ENCODE measurements at places on chromosomes 13 and 19. TPM values are rescaled to one million over a fixed set of nuclear protein-coding genes. Genes with fewer than 3 reads are reported as not detected.

- peak; percentile 2 for DNase-seq
Measured at GRCh38 chr19:8973501-8974091, 36.6 kb downstream of the MUC16 start.

- peak; percentile 77 for DNase-seq
Measured at GRCh38 chr13:110442930-110443621, 118.4 kb downstream of the RAB20 start.

- no peak for DNase-seq
Measured at GRCh38 chr19:28019371-28019770, 1193.6 kb downstream of the UQCRFS1 start.

Gene TMPRSS9
- not detected for total RNA-seq

GRCh38 chr13:30927595-30927994, 4.9 kb upstream of the TEX26 start:
- no peak for DNase-seq

DNA sequence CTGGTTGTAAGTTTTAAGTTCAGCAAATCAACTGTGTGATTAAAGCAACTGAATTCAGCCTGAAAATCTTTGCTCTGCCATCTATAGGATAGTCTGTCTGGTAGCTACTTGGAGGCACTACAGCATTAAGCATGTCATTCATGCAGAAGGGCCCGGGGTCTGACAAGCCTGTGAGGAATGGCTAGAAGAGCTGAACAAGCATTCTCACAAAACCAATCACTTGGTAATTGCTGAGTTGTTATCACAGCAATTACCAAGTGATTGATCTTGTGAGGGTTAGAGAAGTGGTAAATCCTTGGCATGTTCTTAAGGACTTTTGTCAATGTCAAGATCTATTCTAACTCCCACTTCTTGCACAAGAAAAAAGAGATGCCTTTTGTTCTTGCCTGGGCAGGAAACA, 356.1 kb downstream of the FGF14 start:
- DNase-seq = no peak

GRCh38 chr19:42421591-42422031, 5.6 kb downstream of the LIPE start:
- no peak for DNase-seq

DNA sequence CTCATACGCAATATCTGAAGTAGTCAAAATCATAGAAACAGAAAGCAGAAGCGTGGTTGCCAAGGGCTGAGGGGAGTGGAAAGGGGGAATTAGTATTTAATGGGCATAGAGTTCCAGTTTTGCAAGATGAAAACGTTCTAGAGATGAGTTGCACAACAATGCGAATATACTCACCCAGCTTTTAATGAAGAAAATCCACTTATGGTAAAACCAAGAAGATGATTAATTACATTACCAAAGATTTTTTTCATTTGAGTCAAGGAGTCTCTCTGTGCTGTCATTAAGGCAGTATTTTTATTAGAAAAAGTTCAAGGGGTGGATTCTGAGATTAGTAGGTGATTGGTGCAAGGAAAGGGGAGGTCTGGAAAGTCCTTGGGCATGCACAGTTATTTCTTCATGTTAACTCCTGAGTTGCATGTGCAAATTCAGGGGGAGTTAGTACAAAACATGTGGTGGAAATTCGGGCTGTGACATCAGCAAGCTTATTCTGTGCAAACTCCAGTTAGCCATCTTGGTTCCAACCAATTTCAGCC, 6.9 kb upstream of the CBY2 start:
- DNase-seq = no peak

DNA sequence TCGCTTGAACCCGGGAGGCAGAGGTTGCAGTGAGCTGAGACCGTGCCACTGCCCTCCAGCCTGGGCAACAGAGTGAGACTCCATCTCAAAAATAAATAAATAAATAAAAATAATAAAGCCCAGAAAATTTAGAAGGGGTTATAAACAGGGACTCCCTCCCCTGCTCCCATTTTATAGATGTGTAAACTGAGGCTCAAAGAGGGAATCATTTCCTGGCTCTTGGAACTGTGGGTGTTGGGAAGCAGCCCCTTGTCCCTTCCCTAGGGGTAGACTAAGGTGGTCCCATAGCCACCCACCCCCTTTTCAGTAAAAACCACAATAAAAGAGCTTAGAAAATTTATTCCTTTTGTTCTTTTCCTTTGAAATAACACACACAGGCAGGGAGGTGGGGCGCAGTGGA, 6.2 kb upstream of the SLC25A41 start:
- no peak for DNase-seq

DNA sequence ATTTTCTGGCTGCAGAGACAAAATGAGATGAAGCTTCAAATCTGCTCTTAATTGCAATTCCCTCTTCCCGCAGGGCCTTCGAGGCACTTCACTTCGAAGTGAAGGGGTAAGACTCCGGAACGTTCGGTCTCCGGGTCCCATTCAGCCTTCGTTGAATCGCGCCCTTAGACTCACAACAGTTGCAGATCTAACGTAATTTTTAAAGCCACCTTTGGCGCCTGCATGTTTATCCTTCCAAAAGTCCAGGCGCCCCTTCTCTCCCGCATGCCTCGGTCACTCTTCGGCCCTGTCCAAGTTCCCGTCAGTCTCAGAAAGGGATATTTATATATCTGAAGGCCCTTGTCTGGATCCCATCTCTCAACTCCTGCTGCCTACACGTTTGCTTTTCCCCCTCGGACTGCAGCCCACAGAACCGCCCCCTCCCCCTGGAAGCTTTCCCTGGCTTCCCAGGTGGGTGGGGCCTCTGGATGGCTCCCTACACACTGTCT, 915 bp upstream of the KCTD12 start:
- DNase-seq = no peak

GRCh38 chr13:25973576-25973975, 78.2 kb downstream of the SHISA2 start:
- no peak for DNase-seq

Gene CYP4F2
- not detected for total RNA-seq

Gene TMEM272
- not detected for total RNA-seq

- no peak for DNase-seq
Measured at GRCh38 chr19:3508771-3509535, 2.8 kb downstream of the FZR1 start.

DNA sequence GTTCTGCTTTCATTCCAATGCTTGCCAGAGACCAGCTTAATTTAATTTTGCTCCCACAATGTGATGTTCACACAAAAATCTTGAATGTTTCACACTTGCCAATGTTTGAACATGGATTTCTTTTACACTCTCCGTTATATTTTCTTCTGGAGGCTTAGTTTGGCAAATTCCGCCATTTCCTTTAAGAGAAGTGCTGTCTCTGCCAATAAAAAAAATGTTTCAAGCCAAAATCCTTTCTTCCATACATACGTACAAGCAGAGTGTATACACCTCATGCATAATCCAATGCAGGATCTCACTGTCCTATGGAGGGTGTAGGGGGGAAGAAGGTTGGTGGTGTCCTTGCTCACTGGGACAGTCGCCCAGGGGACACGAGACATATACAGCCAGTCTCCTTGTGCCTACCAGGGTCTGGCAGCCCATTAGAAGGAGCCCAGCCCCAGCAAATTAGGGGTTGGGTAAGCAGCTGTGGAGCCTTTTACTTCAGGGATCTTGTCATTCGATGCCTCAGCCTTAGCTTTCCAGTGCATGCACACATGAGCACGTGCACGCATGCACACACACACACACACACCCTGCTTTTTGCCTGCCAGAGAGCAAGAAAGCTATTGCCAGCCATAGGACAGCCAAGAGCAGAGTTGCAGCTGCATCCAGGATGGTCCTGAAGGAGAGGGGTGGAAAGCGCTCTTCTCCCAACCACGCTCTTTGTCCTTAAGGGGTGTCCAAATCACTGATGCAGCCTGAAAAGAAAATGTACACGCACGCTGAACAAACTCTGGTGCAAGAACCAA, 208.3 kb downstream of the FOXO1 start:
- DNase-seq = no peak

Gene COX6B2
- under 0.01 TPM for total RNA-seq

Gene TSKS
- total RNA-seq = 0.43 TPM

DNA sequence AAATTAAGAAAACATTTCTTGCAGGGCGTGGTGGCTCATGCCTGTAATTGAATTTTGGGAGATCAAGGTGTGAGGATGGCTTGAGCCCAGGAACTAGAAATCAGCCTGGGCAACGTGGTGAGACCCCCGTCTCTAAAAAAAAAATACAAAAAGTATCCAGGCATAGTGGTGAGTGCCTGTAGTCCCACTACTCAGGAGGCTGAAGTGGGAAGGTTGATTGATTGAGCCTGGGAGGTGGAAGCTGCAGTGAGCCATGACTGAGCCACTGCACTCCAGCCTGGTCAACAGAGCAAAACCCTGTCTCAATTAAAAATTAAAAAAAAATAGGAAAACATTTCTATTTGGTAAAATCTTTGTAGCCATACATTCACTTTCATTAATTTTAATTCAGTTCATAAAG, 526.5 kb downstream of the PCDH9 start:
- DNase-seq = no peak

Gene SPACA4
- total RNA-seq = not detected

GRCh38 chr19:23996549-23996948, 81.9 kb downstream of the ZNF726 start:
- DNase-seq = no peak

DNA sequence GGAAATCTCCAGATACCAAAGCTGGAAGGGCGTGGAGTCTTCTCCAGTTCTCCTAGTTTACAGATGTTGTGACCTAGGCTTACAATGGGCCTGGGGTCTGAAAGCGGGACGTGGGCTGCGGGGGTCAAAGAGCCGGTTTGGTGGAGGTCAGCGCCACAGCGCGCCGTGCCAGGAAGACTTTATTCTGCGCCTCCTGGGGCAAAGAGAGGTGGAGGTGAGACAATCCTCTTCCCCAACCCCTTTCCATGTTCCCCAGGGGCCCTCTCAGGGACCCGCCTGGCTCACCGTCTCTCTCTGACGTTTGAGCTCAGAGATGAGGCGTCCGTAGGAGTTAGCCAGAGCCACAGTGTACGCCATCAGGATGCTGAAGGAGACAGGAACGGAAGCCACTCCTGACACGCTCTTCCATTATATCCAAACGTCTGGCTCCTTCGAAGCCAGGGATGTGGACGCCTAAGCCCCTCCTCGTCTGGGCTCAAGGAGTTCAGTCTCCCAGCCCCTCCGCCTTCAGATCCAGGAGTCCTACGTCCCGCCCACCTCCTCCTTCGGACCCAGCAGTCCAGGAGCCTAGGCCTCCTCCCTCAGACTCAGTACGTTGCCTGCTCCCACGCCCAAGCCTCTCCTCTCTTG, 776 bp upstream of the LENG1 start:
- peak; percentile 55 for DNase-seq

DNA sequence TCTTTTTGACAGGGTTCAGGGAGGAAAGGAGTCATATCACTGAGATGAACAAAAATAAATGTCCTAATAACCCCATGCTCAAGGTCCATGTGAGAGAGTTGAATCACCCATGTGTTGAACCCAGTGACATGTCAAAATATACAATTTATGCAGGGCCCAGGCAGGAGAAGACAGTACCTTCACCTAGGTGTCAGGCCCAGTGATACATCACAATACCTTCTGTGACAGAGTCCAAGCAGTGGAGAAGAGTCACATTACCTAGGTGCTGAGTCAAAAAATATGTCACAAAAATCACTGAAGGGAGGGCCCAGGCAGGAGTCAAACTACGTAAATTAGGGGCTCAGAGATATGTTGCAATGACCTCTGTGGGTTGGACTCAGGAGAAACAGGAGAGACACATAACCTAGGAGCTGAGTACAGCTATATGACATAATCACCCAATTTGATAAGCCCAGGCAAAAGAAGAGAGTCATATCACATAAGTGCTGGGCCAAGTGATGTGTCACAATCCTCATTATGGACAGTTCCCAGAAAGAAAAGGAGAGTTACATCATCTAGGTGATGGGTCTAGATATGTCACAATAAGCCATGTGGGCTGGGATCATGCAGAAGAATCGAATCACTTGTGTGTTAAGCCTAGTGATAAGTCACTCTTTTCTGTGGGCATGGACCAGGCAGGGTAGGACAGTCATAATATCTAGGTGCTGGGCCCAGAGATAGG, 13.8 kb upstream of the ZNF724 start:
- no peak for DNase-seq

GRCh38 chr13:45564133-45564776, 51.3 kb downstream of the ERICH6B start:
- peak; percentile 57 for DNase-seq

DNA sequence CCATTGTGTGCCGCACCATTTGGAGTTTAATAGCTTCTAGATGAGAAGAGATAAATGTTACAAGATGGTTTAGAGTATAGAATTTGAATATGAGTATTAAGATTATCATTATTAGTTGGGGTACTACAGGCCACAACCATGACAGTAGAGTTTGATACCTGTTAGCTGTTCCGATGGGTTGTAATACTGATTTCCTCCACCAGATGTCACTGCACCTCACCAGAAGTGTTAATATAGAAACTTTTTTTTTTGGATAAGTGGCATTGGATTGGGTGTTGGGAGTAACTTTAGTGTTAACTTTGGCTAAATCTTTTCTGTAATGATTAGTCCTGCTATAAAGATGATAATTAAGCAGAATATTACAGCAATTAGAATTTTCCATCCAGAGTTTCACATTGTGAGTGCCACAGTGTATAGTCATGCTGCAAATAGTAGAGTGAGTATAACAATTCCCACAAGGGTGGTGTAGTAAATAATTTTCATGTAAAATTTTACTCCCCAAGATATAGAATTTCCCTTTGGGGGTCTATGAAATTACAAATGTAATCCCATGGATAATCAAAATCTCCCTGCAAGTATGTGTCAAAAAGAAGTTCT, 56.3 kb downstream of the PSG3 start:
- DNase-seq = peak; percentile 35

DNA sequence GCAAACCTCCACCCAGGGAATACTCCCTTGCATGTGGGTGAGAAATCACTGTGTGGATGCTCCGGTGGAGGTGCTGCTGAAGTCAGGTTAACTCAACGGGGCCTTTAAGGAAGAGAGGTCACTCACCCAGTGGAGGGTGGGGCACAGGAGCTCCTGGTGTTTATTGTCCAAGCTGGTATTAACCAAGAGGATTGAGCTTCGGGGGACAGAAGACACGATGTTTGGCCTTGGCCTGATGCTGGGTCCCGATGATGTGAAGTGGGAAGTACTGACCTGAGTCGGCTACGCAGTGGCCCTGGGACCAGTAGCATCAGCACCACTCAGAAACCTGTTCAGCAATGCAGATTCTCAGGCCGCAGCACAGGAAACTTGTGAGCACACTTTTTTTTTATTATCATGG, 85.7 kb upstream of the WASF3 start:
- no peak for DNase-seq

All from fibroblast of villous mesenchyme (primary cell).